ENCODE measurements at places on chromosomes 7 and 10.

- peak; percentile 50 for DNase-seq
These were observed 63.7 kb upstream of the CREB5 start for GRCh38 chr7:28348636-28349035.

DNA sequence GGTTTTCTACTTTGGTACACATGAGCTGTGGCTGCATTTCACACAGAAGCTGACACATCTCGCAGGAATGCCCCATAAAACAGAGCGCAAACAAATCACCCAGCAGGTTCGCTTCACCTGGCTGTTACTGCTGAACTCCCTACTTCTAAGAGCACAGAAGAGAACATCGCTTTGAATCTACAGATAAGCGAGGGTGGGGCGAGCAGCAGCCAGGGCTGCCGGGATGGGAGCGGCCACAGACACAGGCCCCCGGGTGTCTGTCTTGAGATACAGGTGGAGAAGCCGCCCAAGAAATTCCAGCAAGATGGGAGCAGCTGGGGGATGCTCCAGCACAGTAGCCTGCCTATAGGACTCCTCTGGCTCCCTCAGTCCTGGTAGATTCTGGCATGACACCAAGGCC is 27.4 kb downstream of the OGDHL start:
- DNase-seq, result no peak

- no peak for DNase-seq
These were observed 89.3 kb downstream of the NPSR1 start for GRCh38 chr7:34747176-34747781.

GRCh38 chr7:106111655-106112117 is 426 bp downstream of the SYPL1 start:
- DNase-seq, result no peak

DNA sequence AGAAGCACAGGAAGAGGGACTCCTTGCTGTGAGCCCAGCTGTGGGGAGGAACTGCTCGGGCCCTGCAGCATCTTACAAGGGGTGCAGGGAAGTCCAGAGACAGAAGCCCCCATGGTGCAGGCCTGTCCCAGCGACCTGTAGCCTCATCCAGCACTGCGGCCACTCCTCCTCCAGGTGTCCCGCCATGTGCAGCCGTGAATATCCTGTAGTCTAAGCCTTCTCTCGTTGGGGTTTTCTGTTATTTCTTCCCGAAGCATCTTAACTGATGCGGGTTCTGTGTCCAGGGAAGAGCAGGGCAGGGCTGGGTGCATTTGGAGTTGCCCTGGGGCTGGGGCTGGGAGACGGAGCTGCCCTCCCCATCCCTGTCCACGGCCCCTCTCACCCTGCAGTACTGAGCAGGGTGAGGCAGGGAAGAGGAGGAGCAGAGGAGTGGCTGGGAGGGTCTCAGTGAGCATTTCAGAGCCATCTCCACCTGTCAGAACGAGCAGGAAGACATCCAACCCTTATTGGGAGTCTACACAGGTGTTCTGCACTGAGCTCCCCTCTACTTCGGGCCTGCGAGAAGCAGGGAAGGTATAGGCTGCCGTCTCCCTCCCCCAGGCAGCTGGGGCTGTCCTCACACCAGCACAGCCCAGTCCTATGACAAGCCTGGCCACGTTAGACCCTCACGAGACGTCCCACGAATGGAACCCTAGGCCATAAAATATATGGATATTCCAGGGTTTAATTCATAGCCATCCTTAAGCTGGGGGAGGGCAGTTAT is 494.5 kb downstream of the DNAJB6 start:
- DNase-seq, result no peak

DNA sequence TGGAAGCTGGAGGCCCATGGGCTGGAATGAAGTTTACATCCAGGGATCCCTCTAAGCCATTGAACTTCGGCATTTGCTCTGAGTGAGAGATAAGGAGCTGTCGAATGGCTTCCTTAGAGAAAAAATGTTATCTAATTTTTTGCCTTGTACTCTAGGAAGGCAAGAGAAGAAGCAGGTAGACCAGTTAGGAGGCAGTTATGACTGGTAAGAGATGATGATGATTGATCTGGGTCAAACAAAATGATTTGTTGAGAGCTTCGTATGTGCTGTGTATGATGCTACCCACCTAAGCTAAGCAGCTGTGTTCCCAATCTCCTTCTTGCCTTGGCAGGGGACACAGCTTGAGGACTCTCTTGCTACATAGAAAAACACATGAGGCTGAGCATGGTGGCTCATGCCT is 370.2 kb downstream of the LRMDA start:
- no peak for DNase-seq

DNA sequence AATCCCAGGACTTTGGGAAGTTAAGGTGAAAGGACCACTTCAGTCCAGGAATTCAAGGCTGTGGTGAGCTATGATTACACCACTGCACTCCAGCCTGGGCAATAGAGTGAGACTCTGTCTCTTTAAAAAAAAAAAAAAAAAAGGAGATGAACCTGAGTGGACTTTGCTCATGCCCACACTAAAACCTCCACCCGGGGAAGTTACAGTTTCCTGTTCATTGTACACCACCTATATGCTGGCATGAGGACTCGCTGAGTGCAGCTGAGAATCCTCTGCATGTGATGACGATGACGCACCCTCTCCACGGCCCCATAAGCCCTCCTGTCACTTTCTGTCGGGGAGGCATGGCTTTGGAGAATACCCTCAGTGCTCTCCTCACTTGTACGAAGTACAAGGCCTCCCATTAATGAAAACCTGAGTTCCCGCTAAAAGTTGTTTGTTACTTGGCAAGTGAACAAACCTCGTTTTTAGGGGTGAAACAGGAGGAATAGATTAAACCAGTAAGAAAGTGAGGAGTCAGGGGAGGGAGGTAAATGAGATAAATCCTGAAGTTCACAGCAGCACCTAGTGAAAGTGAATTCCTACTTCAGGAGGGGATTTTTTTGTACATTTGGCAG is 15.9 kb downstream of the TMEM176B start:
- DNase-seq, result peak; percentile 36

DNA sequence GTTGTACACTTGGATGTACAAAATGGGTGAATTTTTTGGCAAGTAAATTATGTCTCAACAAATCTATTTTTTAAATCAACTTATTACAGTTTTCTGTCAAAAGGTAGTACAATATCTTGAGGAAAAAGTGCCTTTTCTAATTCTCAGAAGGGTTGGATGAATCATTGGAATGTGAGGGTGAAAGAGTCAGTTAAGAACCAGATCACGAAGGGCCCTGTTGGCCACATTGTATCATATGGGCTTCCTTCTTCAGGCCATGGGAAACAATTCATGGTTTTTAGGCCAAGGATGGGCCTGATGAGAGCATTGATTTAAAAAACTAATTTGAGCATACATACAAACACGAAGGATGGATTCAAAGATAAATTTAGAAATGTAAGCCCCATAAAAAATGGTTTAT is 503.7 kb downstream of the TNS3 start:
- DNase-seq, result no peak

DNA sequence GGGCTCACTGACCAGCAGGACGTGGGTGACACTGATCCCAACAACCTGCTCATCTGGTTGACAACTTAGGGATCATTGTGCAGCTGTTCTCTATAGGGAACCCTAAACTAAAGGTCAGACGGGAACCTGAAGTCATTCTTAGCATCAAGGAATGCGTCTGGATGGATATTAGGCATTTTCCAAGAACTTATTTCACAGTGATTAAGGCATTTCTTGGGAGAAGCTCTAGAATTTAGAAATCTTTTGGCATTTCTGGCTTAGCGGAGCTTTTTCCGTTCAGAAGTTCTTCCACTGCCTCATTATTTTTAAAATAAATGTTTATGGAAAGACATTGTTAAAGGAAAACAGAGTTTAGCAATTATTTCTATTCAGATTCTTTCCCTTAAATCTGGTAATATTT is 303.3 kb upstream of the IGFBP3 start:
- DNase-seq, result no peak

- no peak for DNase-seq
These were observed 162.3 kb downstream of the ZNF33B start for GRCh38 chr10:42476101-42476500.

DNA sequence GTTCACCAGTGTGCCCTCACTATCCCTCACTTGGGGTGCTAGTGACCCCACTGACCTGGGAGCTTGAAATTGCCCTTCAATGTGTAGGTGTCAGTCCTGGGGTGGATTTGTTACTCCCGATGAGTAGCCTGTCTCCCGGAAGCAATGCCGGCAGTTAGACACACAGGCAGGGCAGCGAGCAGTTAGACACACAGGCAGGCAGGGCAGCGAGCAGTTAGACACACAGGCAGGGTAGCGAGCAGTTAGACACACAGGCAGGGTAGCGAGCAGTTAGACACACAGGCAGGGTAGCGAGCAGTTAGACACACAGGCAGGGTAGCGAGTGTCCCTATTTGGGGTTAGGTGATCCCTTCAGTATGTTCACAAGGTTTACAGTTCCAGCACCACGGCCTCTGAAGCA is 44.0 kb downstream of the VWA2 start:
- no peak for DNase-seq

GRCh38 chr10:101832325-101832771 is 11.3 kb downstream of the KCNIP2 start:
- no peak for DNase-seq

DNA sequence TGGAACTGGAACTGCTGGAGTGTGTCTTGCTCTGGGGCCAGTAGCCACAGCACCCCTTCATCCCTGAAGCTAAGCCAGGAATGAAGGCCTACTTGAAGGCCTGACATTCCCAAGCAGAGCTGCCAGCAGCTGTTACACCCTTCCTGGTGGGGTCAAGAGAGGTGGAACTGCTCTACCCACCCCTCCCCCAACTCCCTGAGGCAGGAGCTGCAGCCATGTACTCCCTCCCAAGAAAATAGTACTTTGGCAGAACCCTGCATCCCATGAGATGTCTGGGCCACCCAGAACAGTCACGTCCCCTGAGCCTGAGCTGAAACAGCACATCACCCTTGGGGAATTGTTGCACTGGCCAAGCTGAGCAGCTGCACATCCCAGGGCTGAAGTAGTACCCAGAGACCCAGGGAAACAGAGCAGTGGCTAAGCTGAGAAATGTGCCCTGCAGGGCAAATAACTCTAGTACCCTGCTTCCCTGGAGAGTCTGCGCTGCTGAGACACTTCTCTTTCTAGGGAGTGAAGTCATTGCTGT is 63.4 kb upstream of the PLA2G12B start:
- DNase-seq, result peak; percentile 42

DNA sequence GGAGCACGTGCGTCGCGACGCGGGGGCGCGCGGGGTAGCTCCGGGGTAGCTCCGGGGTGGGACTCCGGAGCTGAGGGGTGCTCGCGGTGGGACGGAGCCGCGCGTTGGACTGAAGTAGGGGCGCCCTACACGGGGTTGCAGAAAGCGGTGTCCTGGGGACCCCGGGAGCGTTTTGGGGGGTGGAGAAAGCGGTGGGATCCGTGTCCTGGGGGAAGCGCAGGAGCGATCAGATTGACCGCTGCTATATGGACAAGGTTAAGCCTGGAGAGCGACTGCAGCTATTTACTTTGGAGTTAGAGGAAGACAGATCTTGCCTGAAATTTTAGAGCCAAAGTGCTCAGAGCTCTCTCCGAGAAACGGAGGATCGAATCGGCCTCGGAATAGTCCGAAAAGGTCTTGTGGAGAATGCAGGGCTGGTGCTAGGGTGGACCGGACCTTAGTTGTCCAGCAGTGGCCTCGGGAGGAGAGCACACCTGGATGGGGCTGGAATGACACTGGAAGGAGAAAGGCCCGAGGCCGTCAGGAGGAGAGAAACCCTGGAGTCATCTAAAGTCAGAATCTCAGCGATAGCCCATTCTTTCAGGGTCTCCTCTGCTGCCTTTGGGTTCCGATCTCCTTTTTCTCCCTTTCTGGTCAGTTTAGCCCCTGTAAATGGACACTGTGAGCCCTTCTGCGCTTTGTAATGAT is 564 bp downstream of the PDSS1 start:
- DNase-seq, result no peak

- no peak for DNase-seq
These were observed 128.7 kb upstream of the RHEB start for GRCh38 chr7:151648429-151648828.

- DNase-seq, result no peak
These were observed 5.0 kb upstream of the LUC7L2 start for GRCh38 chr7:139354729-139355128.

GRCh38 chr10:101161494-101162299 is 30.6 kb downstream of the TLX1 start:
- DNase-seq, result peak; percentile 82

DNA sequence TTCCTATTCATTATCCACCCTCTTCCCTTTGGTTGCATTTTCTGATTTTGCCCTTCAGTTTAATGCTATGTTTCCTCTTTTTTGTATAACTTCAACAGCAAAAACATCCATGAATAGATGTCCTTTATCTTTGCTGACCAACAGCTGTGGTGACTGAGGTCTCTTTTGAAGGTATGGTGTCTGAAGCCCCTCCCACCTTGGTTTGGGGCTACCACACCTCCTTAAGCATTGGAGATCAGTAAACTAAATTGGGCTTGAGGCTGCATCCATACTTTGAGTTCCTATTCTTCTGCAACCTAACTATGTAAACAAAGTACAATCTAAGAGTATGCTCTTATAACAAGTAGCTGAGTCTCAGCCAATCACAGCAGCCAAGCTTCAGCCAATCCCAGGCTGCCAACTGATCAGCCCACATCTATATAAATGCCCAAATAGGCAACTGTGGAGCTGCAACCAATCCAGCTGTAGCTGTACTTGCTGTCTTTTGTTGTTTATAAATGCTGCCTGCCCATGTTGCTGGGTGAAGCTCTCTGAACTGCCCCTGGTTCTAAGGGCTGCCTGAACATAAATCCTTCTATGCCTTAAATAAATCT is 69.4 kb upstream of the PDLIM1 start:
- no peak for DNase-seq

DNA sequence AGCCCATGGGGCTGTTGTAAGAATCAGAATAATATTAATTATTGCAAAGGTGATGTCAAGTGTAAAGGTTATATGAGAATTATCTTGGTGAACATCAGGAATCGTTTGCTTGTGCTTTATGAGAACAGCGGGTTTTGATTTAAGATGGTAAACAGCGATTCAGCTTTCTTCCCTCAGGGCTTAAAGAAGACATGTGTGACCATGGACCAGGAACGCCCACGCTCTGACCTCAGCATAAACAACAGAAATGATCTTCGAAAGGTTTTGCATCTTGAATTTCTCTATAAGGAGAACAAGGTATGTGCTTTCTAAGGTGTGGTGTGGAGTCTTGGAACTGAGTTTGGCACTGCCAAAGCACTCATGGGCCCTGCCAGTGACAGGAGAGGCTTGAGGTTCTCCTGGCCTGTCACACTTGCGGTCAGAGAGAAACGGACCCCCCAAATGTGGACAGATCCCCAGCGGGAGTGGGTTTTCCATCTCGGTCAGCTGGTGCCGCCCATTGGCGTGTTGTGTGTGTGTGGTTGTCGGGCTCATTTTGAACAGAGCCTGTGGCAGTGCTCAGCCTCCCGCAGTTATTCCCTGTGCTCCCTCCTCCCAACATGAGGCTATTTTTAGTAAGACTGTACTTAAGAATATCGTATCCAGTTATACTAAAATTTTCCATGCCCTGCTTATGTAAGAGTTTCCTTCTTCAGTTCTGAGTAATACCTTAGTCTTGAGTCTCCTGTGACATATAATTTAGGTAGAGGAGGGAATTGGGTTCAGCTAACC is 7.2 kb downstream of the MINDY4 start:
- peak; percentile 65 for DNase-seq
